WERI-Rb-1 (cell line): ENCODE measurements at places on chromosomes 5 and 9.

DNA sequence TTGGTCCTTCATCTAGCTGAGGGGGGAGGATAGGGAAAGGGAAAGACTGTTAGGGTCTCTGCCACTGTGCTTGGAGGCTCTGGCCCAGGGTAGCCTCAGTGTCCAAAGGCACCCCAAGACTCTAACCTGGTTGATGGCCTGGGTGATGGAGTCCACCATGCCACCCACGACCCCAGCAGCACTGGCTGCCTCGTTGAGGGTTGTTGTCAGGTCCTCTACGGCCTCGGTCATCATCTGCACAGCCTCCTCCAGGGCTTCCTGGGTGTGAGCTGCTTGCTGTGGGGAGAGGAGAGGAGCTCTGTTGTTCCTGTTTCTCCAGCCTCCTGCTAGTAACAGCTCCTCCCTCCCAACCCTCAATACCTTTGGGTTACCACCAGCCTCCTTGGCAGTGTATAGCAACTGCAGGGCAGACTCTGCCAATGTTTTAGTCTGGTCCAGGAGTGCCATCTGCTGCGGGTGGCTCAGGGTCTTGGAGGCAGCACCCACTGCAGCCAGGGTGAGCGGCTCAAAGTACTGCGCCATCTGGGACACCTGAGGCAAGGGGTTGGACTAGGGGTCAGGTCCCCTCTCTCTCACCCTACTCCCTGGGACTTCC is 16.2 kb upstream of the TPM2 start:
- no peak for DNase-seq

- no peak for DNase-seq
Measured at GRCh38 chr5:6713274-6714225, at the start of gene TENT4A. Gene TENT4A (plus strand): TSS chr5:6713432. CDS start chr5:6713984, 552 bp downstream.

GRCh38 chr9:136925414-136926153 is 19.0 kb downstream of the FBXW5 start:
- DNase-seq = no peak

DNA sequence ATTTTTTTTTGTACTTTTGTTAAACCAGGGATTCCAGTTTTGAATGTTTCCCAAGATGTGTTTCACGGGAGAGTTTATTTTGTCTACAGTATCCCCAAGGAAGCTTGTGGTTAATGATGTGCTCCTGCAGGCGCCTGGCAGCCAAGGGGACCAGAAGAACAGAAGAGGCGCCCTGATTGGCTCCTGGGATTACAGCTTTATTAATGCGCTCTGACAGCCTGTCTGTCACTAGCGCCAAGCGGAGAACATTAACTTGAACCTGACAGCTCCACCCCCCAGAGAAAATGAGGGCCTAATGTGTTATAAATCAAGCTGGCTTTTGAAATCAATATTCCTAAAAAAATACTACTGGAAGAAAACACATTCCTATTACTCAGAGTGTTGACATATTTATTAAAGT is 5.0 kb upstream of the FBXL7 start:
- no peak for DNase-seq

DNA sequence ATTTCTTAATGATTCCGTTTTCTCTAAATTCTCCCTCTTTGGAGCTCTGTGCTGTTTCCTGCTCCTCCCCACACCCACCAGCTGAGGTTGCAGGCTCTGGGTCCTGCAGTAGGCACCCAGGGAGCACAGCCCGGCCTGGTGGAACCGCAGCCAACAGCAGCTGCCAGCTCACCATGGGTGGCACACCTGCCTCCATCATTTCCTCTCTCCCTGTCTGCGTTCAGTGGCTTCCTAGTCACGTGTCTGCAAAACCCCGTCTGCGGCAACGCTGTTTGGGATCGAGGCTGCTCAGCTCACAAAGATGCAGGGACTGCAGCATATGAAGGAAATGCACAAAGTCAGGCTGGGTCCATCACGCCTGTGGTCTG is 367.8 kb downstream of the IRX2 start:
- no peak for DNase-seq

GRCh38 chr9:71987471-71988371 is 72.7 kb downstream of the C9orf57 start:
- DNase-seq = no peak

- DNase-seq = peak; percentile 6
Measured at GRCh38 chr9:127177231-127177630, 54.8 kb upstream of the ANGPTL2 start.

DNA sequence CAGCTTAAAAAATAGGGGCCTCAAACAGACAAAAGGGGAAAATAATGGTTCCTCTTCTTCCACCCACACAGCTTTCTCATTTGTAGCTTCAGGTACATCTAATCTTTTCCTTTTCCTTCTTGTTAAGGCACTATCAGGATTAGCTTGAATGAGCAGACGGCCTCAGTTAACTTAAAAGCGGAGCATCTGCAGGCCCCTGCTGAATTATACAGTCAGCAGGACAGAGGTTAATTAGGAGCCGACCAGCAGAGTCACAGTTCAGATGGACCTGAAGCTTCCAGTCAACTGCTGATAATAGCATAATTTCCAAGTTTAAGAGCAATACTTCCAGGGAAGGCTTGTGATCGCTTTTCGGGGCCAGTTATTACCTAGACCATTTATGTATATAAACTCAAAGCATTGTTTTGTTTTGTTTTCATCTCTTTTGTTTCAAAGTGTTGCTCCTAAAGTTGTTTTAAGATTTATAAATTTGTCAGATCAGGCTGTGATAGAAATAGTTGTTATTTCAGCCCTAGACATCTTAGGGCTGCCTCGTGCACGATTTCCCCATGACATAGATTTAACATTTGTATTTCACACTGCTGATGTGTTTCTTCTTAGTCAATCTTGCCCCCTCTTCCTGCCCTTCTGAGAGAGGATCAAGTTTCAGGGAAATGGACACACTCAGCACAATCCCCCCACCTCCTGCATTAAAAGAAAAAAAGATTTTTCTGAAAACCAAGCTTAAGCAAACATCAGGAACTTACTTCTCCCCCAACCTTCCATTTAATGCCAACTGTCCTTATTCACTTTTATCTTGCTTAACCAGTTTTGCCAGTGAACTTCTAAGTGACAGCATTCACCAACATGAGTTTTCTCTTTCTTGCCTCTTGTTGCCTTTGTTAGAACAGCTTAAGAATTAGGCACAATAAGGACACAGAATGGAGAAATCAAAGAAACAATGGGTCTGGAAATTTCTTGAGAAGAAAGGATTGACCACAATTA is 449.8 kb downstream of the ARHGEF28 start:
- DNase-seq = peak; percentile 79

GRCh38 chr5:1495525-1495897 is 28.2 kb downstream of the LPCAT1 start:
- DNase-seq = no peak

GRCh38 chr5:53882676-53883031 is 322.2 kb downstream of the NDUFS4 start:
- no peak for DNase-seq

DNA sequence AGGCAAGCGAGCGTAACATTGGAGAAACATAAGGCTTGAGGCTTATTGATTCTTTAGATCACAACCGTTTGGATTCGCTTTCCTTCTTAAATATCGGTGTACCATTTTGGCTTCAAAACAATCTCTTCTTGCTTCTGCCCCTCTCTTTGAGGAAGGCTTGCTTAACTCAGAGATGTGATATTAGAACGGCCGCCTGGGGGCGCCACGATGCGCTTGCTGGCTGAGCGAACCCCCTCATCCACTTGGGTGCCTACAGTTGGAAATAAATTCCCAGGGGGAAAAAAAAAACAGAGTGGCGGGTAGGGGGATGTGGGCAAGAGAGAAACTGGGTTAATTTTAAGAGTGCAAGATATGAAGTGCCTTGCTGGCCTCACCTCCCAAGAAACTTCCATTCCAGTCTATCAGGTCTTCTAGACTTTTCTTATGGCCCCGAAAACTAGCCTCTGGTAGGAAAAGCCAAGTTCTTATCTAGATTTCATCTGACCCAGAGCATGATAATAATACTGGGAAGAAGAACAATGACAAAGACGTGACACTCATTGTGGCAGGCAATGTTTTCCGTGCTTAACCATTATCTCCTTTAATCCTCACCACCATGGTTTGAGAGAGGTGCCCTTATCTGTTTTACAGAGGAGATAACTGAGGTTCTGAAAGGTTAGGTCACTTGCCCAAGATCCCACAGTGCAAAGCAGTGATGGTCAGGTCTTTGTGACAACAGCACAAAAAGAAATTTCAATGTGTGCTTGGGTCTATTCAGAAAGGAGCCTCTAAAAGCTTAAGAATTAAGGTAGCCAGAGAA is 115.8 kb downstream of the DPYSL3 start:
- DNase-seq = peak; percentile 41

DNA sequence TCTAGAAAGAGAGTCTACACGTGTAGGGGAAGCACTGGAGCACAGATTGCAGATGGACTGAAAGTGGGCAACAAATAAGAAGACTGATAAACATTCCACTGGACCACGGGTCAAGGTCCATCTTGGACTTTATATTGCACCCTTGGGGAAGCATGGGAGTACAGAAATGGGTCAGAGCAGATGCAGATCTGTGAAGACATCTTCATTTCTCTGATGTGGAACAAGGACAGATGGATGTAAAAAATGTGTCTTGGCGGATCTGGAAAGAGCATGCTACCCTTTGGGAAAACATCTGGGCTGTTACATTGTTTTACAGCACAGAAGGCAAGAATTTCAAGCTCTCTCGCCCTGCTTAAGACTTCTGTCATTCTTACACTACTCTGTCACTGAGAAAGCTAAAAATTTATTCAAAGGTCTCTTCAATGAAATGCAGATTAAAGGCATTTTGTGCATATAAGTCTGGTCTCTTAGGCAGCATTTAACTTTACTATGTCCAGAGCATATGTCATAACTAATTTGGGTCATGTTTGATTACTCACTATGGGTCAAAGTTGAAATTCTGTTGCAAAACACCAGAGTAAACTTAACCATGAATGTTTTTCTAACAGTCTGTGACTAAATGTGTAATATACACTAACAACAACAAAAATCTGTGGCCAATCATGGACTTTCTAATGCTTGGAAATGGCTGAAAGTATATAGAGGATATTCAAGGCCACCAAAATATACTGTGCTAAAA is 756.4 kb upstream of the DMAC1 start:
- no peak for DNase-seq

DNA sequence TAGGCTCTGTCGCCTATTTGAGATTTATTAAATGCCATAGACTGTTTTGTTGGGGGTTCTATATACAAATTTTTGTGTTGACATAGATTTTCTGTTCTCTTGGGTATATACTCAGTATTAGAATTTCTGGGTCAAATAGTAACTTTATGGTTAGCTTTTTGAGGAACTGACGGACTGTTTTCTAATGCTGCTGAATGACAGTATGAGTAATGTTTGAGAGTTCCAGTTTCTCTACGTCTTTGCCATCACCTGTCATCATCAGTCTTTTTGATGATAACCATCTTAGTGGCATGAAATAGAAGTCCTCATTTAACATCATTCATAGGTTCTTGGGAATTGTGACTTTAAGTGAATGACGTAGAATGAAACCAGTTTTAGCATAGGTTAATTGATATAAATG is 60.1 kb downstream of the CCDC171 start:
- DNase-seq = no peak

DNA sequence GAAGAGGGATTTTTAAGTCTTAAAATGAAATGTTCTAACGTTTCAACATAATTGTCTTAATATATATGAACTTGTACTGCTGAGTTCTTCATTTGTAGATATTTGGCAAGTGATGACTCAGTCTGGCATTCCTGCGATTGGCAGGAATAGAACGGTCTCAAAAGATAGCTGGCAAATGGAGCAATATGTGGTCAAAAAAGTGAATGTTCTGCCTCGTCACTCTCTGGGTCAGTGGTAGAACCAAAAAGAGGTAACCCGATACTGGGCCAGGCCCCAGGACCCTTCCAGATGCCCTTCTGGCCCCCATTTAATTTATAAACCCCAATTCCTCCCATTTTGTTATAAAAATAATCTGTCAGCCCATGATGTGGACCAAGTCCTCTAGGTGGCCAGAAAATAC is 39.2 kb downstream of the ZNF366 start:
- DNase-seq = no peak

GRCh38 chr5:141822144-141822543 is 56.1 kb downstream of the PCDH1 start:
- no peak for DNase-seq

- DNase-seq = no peak
Measured at GRCh38 chr9:1890816-1891215, 124.3 kb upstream of the SMARCA2 start.

DNA sequence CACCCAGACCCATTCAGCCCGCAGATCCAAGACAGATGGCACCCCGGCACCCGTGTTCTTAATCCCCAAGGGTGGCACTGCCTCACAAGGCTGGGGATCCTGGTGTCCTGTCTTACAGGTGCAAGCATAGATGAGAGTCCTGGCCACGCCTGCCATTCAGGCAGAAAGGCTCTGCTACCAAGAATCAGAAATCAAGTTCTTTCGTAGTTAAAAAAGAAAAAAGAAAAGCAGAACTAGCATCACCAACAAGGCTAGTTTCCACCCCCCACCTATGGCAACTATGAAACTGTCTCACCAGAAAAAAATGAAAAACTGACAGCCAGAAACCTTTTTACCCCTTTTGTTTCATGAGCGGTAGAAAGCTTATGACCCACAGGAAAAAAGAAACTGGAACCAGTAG is 170.4 kb downstream of the SYK start:
- no peak for DNase-seq

- DNase-seq = no peak
Measured at GRCh38 chr5:126003309-126003708, 419.9 kb upstream of the GRAMD2B start.

DNA sequence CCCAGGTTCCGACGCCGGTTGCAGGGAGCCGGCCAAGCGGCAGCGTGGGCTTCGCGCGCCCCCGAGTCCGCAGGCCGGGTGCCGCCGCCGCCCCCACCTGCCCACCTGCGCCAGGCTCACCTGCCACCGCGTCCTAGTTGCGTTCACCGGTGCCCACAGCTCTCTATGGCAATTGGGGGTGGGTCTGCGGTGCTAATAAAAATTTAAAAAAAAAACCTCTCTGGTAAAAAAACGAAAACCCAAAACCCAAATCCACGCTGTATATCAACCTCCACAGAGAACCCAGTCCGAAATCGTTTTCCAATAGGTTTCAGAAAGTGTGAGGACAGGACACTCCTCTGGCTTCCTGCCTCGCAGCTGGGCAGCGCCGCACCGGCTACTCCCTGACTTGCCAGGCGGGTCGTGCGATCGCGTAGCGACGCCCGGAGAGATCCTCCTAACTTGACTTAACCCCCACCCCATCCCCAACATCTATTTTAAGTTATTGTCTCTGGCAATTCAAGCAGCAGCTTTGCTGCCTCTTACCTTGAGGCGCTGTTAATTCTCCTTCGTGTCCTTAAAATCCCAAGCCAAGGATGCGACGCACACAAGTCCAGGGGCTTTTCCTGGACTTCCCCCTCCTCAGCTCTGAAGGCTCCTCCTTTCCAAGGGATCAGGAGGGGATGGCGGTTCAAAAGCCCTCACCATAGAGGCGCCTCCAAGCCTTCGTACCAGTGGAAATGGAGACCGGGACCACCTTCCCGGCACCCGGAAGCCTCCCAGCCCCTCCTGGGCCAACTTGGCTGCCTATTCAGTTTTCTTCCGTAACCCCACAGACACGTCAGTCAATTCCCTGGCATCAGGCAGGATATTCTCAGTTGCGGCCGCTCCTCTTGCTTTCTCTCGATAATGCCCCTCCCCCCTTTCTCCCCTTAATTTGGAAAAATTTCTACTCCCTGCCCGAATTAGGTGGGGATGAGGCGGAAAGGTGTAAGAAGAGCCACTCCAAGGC is 1639.4 kb upstream of the C9orf72 start:
- DNase-seq = peak; percentile 40

- no peak for DNase-seq
Measured at GRCh38 chr5:101866473-101866872, 429.6 kb downstream of the SLCO4C1 start.

GRCh38 chr5:135255461-135256178 is 143.4 kb downstream of the MACROH2A1 start:
- DNase-seq = no peak
